ENCODE measurements at places on chromosomes 3 and 15. TPM values are rescaled to one million over a fixed set of nuclear protein-coding genes. Genes with fewer than 3 reads are reported as not detected.

DNA sequence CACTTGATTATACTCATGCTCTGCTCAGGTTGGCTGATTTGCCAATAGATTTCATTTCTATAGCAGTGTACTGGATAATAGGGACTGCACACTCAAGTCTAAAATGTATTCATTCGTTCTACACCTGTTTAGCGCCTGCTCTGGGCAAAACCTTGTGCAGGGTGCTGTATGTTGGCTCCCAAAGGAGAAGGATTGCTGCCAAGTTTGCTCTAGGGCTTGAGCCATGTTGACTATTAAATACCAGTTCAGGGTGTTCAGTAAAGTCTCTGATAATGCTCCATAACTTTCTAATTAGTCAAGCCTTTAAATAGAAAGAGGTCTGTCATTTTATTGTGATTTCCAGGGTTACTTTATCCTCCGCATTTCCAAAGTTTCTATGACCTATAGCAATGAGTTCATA, 470.2 kb downstream of the MAGI1 start:
- DNase-seq: no peak

DNA sequence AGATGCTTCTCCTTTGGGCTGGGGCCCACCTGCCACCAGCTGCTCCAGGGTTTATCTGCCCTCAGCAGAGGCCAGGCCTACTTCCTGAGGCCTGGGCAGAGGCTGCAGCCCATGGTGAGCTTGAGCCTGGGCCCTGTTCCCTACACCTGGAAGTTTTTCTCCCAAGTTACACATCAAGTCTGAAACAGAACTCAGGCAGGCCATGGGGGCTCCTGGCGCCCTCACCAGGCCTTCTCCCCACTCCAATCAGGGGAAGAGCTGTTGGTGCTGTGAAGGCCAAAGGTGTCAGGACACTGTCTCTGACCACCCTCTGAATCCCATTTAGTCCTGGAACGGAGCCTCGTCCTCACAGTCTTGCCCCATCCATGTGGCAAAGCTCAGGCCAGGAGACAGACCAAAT, 7.3 kb downstream of the VWA5B2 start:
- DNase-seq: no peak

KY gene
- total RNA-seq: not detected

DNA sequence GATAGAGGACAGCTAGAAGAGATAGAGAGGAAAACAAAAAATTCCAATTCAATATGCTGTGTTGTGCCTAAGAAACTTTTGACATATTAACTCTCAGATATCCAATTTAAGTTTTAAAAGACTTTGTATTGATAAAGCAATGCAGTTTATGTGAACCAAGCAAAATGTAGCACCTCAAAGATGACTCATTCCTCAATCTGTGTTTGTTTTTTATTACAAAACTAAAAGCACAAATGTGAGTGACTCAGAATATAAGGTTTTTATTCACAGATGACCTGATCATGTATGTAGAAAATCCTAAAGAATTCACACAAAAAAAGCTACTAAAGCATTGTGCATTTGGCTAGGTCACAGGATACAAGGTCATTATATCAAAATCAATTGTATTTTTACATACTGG, 11.1 kb downstream of the HCLS1 start:
- no peak for DNase-seq

- peak; percentile 96 for DNase-seq
Observed at GRCh38 chr3:157081626-157082210, 78.2 kb downstream of the CCNL1 start.

GRCh38 chr3:139201446-139202225, 142.2 kb upstream of the MRPS22 start:
- DNase-seq: no peak
